ENCODE measurements at places on chromosomes 2 and 18. TPM values are rescaled to one million over a fixed set of nuclear protein-coding genes. Genes with fewer than 3 reads are reported as not detected.

- DNase-seq = no peak
Observed at GRCh38 chr2:237541243-237541642, 25.1 kb upstream of the PRLH start.

DNA sequence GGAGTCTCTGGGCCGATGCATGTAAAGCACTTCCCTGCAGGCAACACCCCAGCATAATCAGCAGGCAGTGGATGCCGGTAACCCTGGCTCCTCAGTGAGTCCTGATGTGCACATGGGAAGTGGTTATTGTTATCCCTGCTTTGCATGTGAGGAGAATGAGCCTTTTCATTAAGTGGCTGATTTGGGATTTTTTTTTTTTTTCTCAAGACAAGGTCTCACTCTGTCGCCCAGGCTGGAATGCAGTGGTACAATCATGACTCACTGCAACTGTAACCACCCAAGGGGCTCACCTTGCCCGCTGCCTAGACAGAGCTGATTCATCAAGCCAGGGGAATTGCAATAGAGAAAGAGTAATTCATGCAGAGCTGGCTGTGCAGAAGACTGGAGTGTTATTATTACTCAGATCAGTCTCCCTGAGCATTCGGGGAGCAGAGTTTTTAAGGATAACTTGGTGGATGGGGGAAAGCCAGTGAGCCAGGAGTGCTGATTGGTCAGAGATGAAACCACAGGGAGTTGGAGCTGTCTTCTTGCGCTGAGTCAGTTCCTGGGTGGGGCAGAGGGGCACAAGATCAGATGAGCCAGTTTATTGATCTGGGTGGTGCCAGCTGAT lies 95.4 kb downstream of the SOCS6 start:
- DNase-seq = no peak

DNA sequence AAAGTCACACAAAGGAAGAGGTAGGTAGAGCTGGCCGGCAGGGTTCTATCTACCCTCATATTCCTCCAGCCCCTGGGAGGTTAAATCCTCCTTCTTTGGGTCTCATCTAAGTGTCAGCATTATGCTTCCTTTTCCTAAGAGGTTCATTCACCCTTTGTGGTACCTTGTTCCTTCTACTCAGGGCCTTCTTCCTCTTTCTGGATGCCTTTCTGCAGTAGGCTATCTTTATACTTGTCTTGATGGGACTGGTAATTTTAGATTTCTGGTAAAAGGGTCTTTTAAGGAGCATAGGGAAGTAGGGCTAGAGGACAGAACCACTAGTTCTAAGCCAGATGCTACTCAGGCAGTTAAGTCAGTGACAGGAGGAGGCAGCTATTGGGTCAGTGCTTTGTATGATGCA lies 13.7 kb upstream of the TNP1 start:
- no peak for DNase-seq

Gene ALK
- polyA plus RNA-seq = 0.33 TPM

Gene ACMSD
- polyA plus RNA-seq = 0.51 TPM

Gene POTEI
- polyA plus RNA-seq = 0.07 TPM

DNA sequence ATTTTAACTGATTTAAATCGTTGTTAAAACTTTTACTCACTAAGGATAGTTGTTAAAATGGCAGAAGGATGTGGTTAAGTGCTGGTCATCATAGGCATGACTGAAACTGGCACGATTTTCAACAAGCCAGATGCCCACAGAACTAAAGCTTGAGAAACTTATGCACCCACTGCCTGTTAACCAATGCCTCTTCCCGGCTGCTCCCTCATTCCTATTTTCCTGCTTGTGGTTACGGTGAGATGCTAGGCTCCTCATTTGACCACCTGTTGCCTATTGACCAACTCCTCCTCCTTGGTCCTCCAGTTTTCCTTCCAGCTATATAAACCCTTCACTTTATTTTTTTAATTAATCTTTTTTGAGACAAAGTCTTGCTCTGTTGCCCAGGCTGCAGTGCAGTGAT lies 238.7 kb downstream of the TFCP2L1 start:
- DNase-seq = no peak

GRCh38 chr2:213544940-213545339 lies 260.7 kb downstream of the SPAG16 start:
- no peak for DNase-seq

DNA sequence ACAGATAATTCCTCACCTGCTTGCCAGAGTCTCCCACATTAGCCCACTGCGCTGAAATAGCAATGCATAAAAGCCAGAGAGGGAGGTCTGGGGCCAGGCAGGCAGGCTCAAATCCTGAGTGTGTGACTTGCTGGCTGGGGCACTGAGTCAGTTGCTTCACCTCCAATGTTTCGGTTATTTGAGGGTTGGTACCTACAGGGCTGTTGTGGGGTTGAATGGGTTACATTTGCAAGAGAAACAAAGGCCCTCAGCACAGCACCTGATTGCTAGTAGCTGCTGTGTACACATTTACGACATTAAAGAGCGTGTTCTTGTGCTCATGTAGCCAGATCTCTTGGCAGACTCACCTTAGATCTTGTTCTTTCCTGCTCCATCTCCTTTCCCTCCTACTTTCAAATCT lies 34.1 kb upstream of the FAM110C start:
- no peak for DNase-seq

- DNase-seq = no peak
Observed at GRCh38 chr18:64115881-64116280, 33.0 kb downstream of the LINC00305 start.

Gene MARCO
- 1.7 TPM for polyA plus RNA-seq

DNA sequence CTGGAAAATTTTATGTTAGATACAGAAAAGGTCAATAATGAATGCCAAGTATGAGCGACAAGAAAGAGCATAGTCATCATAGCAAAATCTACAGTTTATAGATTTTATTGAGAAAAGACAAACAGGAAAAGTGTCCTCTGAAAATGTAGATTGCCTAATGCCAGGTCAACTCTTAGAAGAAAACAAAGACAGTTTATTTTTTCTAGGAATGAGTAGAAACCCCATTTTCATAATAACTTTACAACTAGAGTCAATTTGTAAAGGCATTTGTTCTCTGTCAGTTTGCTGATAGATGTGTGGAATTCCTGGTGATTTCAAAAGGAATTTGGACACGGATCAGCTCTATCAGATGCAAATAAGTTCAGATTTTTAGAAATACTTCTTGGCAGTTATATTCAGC lies 16.6 kb downstream of the CDH7 start:
- no peak for DNase-seq

GRCh38 chr18:58572181-58572580 lies 56.7 kb downstream of the ALPK2 start:
- DNase-seq = peak; percentile 83

Gene MROH2A
- polyA plus RNA-seq = not detected

Gene NPHP1
- 4.2 TPM for polyA plus RNA-seq

- DNase-seq = no peak
Observed at GRCh38 chr2:168916331-168916675, 15.2 kb downstream of the G6PC2 start.

- DNase-seq = peak; percentile 19
Observed at GRCh38 chr2:130251535-130251872, 53.3 kb upstream of the TUBA3E start.

DNA sequence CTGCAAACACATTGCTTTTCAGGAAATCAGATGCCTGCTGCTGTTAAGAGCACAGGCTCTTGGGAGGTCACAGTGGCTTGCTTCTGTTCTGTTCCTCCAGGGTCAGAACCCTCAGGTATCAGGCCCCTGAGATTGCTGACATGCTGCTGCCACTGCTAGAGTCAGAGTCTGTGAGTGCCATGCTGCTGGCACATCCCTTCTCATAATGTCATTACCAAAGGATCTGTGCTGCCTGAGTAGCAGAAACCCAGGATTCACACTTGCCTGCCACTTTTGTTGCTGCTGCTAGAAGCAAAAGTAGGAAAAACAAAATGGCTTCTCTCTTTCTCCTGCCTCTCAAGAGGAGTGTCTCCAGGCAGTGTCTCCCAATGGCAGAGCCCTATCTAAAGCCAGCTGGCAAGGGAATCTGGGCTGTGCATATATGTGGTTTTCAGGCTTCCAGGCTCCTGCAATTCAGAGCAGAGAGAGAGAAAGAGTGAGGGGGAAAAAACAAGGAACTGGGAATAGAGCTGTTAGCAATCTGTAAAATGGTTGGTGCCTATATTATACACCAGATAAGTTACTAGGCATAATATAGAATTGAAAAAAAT lies 180.3 kb downstream of the MYCN start:
- no peak for DNase-seq

DNA sequence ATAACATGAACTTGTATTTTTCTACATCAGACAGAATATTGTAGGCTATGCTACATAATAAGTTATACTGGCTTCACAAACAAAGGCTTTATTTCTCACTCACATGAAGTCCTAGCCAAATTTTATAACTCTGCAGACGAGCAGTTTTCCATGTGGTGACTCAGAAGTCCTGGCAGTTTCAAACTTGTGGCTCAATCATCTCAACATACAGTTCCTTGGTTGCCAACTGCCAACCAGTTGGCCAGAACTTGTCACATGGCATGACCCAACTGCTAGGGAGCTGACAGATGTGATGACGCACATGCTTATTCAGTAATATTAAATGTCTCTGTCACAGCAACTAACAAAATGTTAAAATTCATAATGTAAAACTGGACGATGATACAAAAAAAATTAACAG lies 63.8 kb upstream of the ZC3H15 start:
- DNase-seq = peak; percentile 38

DNA sequence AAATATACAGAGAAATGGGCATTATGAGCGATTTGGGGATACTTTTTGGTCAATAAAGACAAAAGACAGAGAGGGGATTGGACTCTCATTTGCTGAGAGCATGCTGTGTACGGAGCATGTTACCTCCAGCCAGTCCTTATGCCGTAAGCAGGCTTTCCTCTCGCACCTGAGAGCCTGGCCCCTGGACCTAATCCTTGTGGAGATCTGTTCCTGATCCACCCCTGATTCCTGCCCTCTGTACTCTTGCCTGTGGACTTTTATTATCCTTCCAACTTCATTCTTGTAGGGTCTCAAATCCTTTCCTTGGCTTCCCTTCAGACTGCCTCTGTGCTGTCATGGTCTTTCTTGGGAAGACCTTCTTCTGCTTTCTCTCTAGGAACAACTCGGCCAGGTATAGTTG lies 803.1 kb upstream of the RAB6C start:
- DNase-seq = no peak

GRCh38 chr2:178756343-178756742 lies 50.9 kb downstream of the TTN start:
- DNase-seq = no peak

Gene SLC19A3
- 1.5 TPM for polyA plus RNA-seq

DNA sequence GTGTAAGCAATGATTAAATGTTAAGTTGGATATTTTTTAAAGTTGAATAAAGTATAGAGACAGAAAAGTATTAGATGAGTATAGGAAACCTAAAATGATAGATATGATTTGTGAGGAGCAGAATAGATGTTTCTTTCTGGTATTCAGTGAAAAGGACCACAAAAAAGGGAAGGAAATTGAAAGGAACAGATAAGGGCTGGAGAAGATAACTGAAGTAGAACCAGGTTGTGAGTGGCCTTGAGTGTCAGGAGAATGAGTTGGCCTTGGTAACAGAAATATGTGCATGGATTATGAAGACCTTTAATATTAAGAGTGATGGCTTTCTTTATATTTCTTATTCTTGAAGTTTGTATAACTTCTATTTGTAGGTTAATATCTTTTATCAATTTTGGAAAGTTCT lies 543.5 kb downstream of the METTL4 start:
- DNase-seq = no peak

Gene DLX1
- polyA plus RNA-seq = 0.32 TPM

- DNase-seq = no peak
Observed at GRCh38 chr2:1022178-1022577, 71.5 kb downstream of the SNTG2 start.

GRCh38 chr2:167572883-167573619 lies 674.3 kb downstream of the STK39 start:
- DNase-seq = no peak

Gene TLX2
- not detected for polyA plus RNA-seq

- no peak for DNase-seq
Observed at GRCh38 chr2:198004921-198005829, 200.8 kb downstream of the PLCL1 start.

- DNase-seq = no peak
Observed at GRCh38 chr2:37779611-37780386, 108.4 kb upstream of the CDC42EP3 start.

Gene ZNF397
- 39.4 TPM for polyA plus RNA-seq

DNA sequence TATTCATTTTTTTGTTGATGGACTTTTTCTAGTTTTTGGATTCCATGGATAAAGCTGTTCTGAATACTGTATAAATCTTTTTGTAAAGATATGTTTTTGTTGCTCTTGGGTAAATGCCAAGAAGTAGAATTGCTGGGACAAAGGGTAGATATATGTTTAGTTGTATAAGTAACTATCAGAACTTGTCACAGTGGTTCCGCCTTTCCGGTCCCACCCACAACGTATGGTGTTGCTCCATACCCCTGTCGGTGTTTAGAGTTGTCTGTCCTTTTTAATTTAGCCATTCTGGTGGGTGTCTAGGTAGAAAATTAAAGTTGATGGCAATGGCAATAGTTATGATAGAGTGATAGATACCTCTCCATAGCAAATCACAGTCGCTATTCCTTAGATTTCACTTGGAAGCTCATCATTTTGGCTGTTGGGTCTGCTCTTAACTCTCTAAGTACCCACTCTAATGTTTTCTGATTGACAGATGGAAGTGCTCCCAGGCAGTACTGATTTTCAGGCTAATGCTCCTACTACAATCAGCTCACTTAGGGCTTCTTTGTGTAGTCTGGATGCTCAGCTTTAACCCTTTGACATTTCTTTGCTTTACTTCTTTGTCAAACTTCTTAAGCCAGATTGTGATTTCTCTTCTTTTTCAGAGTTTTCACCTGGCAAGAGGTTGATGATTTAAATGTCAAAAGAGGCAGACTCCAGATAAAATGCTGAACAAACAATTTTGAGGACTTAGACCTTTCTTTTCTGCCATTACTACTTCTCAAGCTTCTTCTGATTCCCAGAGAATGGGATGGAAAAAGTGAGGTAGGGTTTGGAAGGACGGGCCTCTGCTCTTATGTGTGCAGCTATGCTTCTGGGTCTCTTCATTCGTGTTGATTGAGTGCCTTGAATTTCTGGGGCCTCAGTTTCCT lies 156.4 kb downstream of the AQP4 start:
- DNase-seq = no peak

- DNase-seq = peak; percentile 43
Observed at GRCh38 chr2:56309626-56310170, 125.9 kb downstream of the CCDC85A start.

Gene ARHGEF33
- polyA plus RNA-seq = 1.7 TPM

Gene EIF2B4
- 27.4 TPM for polyA plus RNA-seq

GRCh38 chr2:18243816-18244215 lies 316.6 kb downstream of the RDH14 start:
- DNase-seq = peak; percentile 27

Gene EFHD1
- polyA plus RNA-seq = 12.8 TPM

DNA sequence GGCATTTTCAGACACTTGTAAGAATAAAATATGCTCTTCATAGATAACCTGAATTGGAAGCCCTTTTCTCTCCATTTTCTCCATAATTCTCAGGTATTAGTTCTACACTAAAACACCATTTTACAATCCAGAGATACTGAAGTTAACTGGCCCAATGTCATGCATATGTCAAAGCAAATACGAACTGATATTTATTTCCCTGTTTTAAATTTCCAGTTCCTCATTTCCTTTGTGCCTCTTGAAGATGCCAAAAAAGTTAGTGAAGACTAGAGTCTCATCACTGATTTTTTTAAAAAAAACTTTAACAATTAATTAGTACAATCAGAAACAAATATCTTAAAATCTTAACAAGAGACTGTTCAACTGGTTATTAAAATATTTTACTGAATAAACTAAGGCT lies 52.8 kb upstream of the ITGB6 start:
- no peak for DNase-seq
